Psoas muscle (tissue), 8 donors: ENCODE measurements at places on chromosomes 13 and 19. TPM values are rescaled to one million over a fixed set of nuclear protein-coding genes. Genes with fewer than 3 reads are reported as not detected.

The IL17D gene
- 42.7 TPM for total RNA-seq

- H3K27ac ChIP-seq, result no peak overlapping the region
- H3K27me3 ChIP-seq, result no peaks in the 10 kb centered on the region
- DNase-seq, result no peak
- no peak overlapping the region for H3K4me3 ChIP-seq
- H3K36me3 ChIP-seq, result no peaks in the 10 kb centered on the region
Measured at GRCh38 chr19:54035215-54036178, 28.2 kb downstream of the VSTM1 start.

The ZNF573 gene
- total RNA-seq, result 6.8 TPM

DNA sequence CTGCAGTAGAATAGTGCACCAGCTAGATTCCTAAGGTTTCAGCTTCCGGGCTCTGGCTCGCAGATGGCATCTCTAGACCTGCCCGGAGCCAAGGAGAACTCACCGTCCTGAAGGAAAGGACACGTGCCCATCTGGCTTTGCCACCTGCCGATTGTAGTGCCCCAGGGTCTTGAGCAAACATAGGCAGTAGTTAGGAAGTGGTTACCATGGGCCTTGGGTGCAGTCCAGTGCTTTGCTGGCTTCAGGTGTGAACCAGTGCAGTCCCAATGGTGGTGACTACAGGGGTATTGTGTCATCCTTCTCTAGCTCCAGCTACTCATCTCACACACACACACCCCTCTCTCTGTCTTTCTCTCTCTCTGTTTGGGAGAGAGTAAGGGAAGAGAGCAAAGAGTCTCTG, 61.4 kb upstream of the TEX29 start:
- no peaks in the 10 kb centered on the region for H3K27me3 ChIP-seq
- DNase-seq, result no peak
- H3K36me3 ChIP-seq, result peaks cover 27% of the 10 kb centered on the region
- no peak overlapping the region for H3K27ac ChIP-seq
- no peak overlapping the region for H3K4me3 ChIP-seq

- H3K27me3 ChIP-seq, result no peaks in the 10 kb centered on the region
- no peak for DNase-seq
- no peaks in the 10 kb centered on the region for H3K36me3 ChIP-seq
- no peak overlapping the region for H3K4me3 ChIP-seq
- no peak overlapping the region for H3K27ac ChIP-seq
Measured at GRCh38 chr13:34522808-34523207, 419.3 kb upstream of the NBEA start.

GRCh38 chr13:79637133-79637763, 156.3 kb downstream of the NDFIP2 start:
- peak; percentile 84 for DNase-seq
- peaks cover 21% of the 10 kb centered on the region for H3K4me1 ChIP-seq
- peak overlapping the region; percentile 57 for H3K4me3 ChIP-seq
- no peaks in the 10 kb centered on the region for H3K36me3 ChIP-seq
- peak overlapping the region; percentile 76 for H3K27ac ChIP-seq

DNA sequence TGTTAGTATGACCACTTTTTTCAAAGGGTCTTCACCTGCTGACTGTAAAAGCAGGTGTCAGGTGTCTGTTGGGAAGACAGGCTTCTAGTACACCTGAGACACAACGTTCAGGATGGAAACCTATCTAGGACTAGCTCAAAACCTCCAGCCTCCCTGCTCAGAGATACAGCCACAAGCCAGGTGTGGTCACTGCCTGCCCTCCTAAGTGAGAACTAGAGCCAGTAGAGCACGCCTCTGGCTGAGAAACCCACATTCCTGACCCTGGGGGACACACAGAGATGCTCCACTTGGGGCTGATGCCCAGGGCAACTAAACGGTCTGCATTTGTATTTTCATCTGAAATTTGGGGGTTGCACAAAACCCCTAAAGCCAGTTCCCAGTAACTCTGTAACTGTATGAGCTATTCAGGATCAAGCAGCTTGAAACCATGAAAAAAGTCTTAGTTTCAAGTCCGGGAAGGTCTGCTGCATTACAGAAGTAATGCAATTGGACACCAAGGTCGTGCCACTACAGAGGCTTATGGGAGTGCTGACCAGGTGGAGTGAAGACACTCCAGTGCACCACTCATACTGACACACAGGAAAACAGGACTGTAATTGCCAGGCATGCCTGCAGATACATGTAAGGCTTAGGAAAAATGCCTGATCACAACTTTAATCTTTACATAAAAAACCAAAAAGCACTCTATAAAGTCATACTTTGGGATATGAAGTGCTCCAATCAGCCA, 27.8 kb downstream of the ANKRD10 start:
- H3K27me3 ChIP-seq, result no peaks in the 10 kb centered on the region
- peaks cover 32% of the 10 kb centered on the region for H3K36me3 ChIP-seq
- DNase-seq, result no peak
- H3K4me1 ChIP-seq, result peaks cover 39% of the 10 kb centered on the region

DNA sequence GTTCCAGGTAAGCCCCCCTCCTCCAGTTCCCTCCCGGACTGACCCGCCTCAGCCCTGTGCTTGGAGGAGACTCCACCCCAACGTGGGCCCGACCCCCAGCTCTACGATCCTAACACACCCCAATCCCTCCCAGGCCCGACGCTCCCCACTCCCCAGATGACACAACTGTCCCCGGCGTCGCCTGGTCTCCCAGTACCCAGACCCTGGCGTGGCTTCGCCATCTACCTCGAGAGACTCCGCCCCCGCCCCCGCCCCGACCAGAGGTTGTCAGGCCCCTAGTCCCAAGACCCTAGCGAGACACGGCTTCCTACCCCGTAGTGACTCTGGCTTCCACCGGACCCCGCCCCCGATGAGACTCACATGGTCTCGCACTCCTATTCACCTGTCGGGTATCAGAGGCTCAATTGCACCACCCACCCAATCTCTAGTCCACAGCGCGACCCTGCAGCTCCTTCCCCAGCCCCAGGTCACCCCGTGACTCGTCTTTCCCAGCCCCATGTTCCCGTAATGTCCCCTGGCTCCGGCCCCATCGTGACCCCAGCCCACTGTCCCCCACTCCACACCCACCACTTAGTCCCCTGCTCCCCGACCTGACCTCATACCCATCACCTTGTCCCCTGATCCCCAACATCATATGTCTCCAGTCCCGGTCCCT, 2.9 kb downstream of the CD37 start:
- no peak for DNase-seq
- peaks cover 23% of the 10 kb centered on the region for H3K36me3 ChIP-seq
- H3K27ac ChIP-seq, result no peak overlapping the region
- H3K4me3 ChIP-seq, result peak overlapping the region; percentile 63
- H3K4me1 ChIP-seq, result peaks cover 5% of the 10 kb centered on the region
- H3K27me3 ChIP-seq, result no peaks in the 10 kb centered on the region

The SCAF1 gene
- 66.5 TPM for total RNA-seq

The THAP8 gene
- total RNA-seq, result 2.6 TPM

The RNF113B gene
- total RNA-seq, result not detected

- no peak overlapping the region for H3K4me3 ChIP-seq
- no peak overlapping the region for H3K27ac ChIP-seq
- H3K27me3 ChIP-seq, result no peaks in the 10 kb centered on the region
- no peaks in the 10 kb centered on the region for H3K36me3 ChIP-seq
Measured at GRCh38 chr19:52473655-52474350, 20.4 kb downstream of the ZNF578 start.

DNA sequence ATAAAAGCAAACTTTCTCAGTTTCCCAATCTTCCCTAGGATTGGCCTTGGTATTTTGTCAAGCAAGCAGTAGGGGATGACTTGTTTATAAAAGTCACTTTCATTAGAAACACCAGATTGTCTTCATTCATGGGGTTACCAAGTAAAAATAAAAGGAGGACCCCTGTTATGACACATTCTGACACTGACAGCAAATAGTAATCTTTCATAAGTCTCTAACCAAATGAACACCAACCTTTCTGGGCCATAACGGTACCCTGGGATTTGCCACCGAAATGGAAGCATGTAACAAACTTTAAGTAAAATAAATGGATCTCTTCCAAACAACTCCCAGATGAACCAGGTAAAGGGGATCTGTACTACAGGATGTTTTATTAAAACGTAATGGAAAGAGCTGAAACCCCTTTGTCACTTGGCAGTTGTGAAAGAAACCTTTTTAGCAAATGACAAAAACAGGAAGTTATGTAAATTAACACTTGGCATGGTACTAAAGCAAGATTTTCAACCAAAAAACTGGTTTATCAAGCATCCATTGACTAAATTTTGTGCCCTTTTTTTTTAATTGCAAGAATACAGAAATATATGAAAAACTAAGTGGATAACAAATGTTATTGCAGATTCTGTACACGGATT, 335.6 kb downstream of the RBM26 start:
- H3K4me3 ChIP-seq, result no peak overlapping the region
- H3K36me3 ChIP-seq, result no peaks in the 10 kb centered on the region

GRCh38 chr13:77338329-77338728, 11.4 kb upstream of the MYCBP2 start:
- H3K36me3 ChIP-seq, result no peaks in the 10 kb centered on the region
- H3K27ac ChIP-seq, result no peak overlapping the region
- no peak for DNase-seq
- H3K4me3 ChIP-seq, result no peak overlapping the region
- no peaks in the 10 kb centered on the region for H3K27me3 ChIP-seq

DNA sequence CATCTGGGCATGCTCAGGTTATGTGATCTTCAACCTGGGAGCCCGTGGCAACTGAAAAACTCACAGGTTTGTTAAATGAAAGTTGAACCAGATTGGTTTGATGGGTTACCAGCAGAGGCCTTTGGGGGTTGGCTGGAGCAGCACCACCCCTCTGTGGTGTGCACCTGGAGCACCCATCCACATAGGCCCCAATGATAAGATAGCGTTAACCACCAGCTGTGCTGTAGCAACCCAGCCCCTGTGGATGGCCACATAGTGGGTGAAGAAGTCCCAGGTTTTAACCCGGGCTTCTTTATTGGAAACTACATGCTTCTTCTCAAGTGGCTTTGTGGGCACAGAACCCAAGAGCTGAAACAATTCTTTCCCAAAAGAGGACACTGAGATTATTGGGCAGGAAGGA, 22.6 kb upstream of the MTIF3 start:
- no peaks in the 10 kb centered on the region for H3K36me3 ChIP-seq
- no peak for DNase-seq
- no peak overlapping the region for H3K4me3 ChIP-seq
- H3K27ac ChIP-seq, result no peak overlapping the region

GRCh38 chr19:45779231-45780145, 2.8 kb downstream of the DMPK start:
- H3K4me1 ChIP-seq, result peaks cover 28% of the 10 kb centered on the region
- peaks cover 47% of the 10 kb centered on the region for H3K36me3 ChIP-seq

DNA sequence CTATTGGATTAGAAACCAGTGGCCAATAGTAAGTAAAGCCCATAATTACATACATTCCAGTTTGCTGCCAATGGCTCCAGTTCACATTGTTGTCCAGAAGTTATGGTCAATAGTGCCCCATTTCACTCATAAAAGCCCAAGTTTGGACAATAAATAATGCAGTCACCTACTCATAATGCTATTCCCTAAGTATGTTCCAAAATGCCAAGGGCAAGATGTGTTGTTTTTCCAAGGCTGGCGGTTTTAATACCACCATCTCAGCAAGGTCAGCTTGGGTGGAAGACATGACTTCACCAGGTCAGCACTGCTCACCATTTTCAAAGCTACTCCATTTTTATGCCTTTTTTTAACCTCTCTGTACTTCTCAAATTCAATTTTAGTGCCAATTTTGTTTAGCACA, 32.7 kb downstream of the KCTD12 start:
- peaks cover 4% of the 10 kb centered on the region for H3K4me1 ChIP-seq
- no peaks in the 10 kb centered on the region for H3K27me3 ChIP-seq
- H3K36me3 ChIP-seq, result no peaks in the 10 kb centered on the region
- no peak for DNase-seq

The ODAD3 gene
- total RNA-seq, result 0.17 TPM

GRCh38 chr19:43809762-43810696, 7.8 kb upstream of the LYPD5 start:
- peaks cover 6% of the 10 kb centered on the region for H3K27me3 ChIP-seq
- DNase-seq, result no peak
- H3K36me3 ChIP-seq, result no peaks in the 10 kb centered on the region
- no peak overlapping the region for H3K4me3 ChIP-seq

DNA sequence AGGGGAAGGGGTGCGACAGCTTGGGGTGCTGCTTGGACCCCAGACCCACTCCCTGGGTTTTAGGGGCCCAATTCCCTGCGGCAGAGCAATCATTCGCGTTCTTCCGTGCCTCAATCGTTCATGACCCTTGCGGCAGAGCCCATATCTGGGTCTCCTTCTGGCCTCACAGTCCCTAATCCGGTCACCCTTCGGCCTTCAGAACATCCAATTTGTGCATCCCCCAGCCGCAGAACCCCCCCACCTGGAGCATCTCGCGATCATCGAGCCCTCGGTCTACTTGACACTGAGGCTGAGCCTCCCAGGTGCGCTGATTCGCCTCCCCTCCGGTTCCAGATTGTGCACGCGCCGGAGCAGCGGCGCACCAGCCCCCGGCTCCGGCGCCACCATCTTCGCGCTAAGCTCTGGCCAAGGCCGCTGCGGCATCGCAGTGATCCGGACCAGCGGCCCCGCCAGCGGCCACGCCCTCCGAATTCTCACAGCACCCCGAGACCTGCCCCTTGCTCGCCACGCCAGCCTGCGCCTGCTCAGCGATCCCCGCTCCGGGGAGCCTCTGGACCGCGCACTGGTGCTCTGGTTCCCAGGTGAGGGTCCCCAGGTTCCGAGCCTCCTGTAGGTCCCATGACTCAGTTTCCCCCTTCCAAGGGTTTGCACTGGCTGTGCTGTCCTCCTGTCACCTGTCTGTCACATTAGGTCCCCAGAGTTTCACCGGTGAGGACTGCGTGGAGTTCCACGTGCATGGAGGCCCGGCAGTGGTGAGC, 501 bp downstream of the GTPBP3 start:
- no peaks in the 10 kb centered on the region for H3K27me3 ChIP-seq
- peaks cover 24% of the 10 kb centered on the region for H3K4me1 ChIP-seq
- peak overlapping the region; percentile 75 for H3K4me3 ChIP-seq

The DAND5 gene
- not detected for total RNA-seq

DNA sequence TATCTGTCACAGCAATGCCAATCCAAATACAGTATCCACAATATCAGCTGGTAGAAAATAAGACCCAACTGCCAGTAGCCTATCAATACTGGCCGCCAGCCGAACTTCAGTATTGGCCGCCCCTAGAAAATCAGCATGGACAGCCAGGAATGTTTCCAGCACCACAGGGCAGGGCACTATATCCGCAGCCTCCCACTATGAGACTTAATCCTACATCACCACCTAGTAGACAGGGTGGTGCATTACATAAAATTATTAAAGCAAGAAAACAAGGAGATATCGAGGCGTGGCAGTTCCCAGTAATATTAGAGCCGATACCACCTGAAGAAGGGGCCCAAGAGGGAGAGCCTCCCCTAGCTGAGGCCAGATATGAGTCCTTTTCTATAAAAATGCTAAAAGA, 111.3 kb downstream of the ZNF486 start:
- no peak overlapping the region for H3K27ac ChIP-seq
- no peaks in the 10 kb centered on the region for H3K27me3 ChIP-seq
- no peaks in the 10 kb centered on the region for H3K36me3 ChIP-seq
- H3K4me3 ChIP-seq, result no peak overlapping the region
- DNase-seq, result no peak
